ENCODE measurements at places on chromosomes 3 and 15.
A peak's percentile ranks its signal among the peaks of the same experiment; 100 is the strongest.

DNA sequence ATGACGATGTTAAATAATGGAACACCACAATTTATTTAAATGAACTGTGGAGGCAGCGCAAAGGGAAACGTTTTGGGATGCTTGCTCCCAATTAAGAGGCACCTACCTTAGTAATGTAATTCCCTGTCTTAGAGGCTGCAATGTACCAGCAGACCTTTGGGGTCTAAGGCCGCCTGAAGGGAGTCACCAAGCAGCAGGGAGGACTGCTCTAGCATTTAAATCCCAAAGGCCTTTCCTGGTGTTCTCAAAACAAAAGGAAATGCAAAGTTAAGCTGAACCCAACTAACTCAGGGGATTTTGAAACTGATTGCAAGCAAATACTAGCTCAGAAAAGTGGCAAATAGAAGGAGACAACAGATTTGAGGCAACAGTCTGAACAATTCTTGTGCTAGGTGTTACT lies 510.8 kb downstream of the GABRG3 start:
- no peak for DNase-seq

- DNase-seq, result no peak
Observed at GRCh38 chr15:70793694-70794093, 30.3 kb upstream of the UACA start.

- no peak for DNase-seq
Observed at GRCh38 chr3:152374262-152374990, 105.7 kb downstream of the MBNL1 start.

GRCh38 chr3:177106184-177106583 lies 91.1 kb downstream of the TBL1XR1 start:
- DNase-seq, result peak; percentile 47

GRCh38 chr3:851098-851790 lies 241.6 kb upstream of the CNTN6 start:
- no peak for DNase-seq

DNA sequence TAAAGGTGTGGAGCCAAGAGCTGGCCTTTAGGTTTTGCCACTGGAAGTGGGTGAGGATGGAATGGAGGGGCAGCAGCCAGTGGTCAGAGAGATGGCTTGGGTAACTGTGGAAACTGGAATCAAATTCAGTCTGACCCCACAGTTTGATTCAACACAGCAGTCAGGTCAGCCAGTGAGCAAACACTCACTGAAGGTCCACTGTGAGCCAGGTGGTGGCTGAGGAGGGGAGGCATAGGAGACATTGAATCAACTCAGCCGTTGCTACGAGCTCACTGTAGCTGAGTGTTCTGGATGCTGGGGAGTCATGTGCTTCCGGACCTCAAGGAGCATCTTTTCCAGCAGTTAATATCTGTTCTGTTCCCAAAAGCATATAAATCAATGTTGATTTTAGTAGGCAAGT lies 37.5 kb downstream of the LPP start:
- DNase-seq, result peak; percentile 34

DNA sequence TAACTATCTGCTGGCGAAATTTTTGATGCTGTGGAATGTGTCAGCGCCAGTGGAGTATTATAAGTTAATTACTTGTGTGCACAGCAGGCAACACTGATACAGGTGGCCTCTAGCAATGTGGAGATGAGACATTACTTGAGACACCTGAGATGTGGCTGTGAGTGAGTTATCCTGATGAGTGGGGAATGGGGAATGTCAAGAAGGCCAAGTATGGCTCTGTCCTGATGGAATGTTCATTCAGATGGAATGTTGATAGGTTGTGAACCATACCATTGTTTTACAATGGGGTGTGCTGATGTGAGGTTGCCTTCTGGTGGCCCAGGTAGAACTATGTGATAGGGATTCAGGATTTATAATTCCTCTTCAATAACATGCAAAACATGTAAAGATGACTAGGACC lies 404.8 kb downstream of the PTPRG start:
- DNase-seq, result no peak

DNA sequence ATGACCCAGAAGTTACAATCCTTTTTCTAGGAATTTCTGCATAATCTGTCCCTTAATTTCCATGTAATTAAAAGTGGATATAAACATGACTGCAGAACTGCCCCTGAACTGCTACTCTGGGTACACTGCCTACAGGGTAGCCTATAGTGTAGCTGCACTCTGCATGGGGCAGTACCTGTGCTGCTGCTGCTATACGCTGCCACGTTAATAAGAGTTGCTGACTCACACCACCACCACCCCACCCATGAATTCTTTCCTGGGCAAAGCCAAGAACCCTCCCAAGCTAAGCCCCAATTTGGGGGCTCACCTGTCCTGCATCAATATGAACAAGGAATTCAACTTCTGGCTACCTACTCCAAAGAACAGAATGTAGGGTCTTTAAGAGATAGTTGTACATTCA lies 13.9 kb downstream of the HDGFL3 start:
- no peak for DNase-seq

Measured in NCI-H774 (cell line).